ENCODE measurements at places on chromosomes 5 and 9.

DNA sequence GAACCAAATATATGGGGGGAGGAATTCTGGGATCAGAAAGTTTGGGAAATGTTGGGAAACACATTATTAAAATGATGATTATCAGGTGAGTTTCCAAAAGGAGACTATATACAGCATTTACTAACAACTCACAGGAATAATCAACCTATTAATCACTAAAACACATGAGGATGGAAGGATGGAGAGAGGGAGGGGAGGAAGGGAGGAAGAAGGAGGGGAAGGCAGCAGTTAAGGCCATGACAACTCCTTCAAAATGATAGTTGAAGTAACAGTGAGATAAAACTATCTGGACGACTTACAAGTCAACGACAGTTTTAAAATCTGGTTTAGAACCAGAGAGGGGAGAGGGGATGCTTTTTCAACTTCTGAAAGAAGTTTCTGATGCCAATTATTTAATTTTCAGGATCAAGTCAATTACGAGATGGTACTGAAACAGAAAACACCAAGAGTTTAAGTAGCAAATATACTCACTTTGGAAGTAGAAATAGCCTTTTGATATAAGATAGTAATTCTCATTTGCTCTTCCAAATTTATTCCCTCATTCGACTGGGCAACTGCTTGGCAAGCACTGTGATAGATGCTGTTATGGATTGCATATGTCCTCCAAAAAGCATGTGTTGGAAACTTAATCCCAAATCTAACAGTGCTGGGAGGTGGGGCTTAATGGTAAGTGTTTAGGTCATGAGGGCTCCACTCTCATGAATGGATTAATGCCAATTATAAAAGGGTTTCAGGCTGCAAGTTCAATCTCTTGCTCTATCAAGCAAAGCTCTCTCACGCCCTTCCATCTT is 30.4 kb downstream of the FBXW11 start:
- no peak for DNase-seq

- DNase-seq = no peak
Measured at GRCh38 chr5:122316656-122317055, 4.6 kb downstream of the SNCAIP start.

- no peak for DNase-seq
Measured at GRCh38 chr9:136545692-136545964, 220 bp downstream of the NOTCH1 start.

DNA sequence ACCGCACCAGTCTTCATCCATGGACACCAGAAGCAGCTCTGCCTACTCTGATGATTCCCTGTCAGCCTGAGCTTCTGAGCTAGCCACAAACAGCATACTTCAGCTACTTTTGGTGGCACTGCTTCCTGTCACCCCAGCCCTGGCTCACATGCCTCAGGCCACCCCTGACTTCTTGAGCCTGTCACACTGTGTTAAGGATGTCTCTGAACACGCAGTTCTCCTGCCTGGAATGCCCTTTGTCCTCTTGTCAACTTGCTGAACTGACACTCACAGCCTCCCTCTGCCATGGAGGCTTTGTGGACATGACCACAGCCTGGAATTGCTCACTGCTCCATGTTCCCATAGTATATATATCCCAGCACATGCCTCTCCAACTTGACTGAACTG is 7.2 kb downstream of the MACROH2A1 start:
- DNase-seq = no peak

GRCh38 chr9:93895535-93895934 is 59.6 kb downstream of the BARX1 start:
- DNase-seq = peak; percentile 9

DNA sequence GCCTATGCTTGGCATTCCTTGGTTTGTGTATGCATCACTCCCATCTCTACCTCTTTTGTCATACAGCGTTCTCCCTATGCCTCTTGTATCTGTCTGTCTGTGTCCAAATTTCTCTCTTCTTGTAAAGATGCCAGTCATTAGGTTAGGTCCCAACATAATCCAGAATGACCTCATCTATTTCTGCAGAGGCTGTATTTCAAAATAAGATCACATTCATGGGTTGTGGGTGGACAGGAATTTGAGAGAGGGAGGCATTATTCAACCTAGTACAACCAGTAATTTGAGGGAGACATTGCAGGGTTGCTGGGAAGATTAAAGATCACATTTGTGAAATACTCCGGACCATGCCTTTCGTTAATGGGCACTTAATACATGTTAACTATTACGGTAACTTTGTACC is 155.0 kb downstream of the MAN2A1 start:
- no peak for DNase-seq

Measured in right lobe of liver (tissue), 6 donors.